Adrenal gland (tissue), 19 donors: ENCODE measurements at places on chromosomes 12 and 14. TPM values are rescaled to one million over a fixed set of nuclear protein-coding genes. Genes with fewer than 3 reads are reported as not detected.

DNA sequence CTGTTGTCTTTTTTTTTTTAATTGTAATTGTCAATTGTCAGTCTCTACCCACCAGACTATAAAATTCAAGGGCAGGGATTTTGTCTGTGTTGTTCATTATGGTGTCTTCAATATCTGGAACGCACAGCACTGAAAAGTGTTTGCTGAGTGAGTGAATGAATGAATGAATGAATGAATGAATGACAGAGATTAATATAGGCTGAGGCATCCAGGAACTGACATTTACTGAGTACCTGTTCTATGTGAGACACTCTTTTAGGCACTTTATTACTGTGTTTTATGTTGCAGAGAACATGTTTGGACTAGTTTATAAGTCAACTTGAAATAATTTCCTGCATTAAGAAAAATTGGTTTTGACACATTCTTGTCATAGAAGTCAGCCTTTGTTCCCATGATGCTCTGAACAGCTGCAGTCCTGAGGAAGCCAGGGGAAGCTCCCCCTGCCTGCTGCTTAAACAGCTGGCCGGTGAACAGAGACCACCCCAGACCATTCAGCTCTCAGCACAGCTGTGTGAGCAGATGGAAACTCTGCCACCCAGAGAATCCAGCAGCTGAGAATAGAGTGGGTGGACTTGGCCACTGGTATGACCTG is 160.7 kb upstream of the CCND2 start:
- DNase-seq, result no peak

GRCh38 chr14:102545461-102546265 is 36.1 kb upstream of the ANKRD9 start:
- DNase-seq, result no peak

GRCh38 chr12:41972196-41972595 is 172.5 kb downstream of the GXYLT1 start:
- DNase-seq, result no peak

GRCh38 chr12:52253391-52254179 is 20.5 kb downstream of the KRT7 start:
- no peak for DNase-seq

GRCh38 chr12:30661210-30661609 is 34.5 kb downstream of the IPO8 start:
- DNase-seq, result no peak

- peak; percentile 68 for DNase-seq
Measured at GRCh38 chr12:12405882-12406281, 49.0 kb downstream of the BORCS5 start.

- no peak for DNase-seq
Measured at GRCh38 chr14:59240356-59240755, 51.9 kb downstream of the DAAM1 start.

DNA sequence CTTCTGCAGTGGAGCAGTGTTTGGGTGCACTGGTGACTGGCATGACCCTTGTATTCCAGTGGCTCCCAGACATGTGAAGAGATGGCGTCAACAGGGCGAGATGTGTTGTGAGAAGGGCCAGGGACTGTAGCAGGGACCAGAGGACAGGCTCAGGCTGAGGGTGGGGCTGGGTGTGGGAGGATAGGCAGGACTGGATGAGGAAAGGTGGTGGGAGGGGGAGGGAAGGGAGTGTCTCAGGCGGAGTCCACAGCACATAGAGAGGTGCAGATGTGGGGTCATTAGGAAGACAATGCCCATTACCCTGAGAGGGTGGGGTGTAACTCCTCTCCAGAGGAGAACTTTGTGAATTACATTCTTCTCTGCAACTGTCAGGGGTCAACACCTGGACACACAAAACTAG is 78.5 kb downstream of the DICER1 start:
- DNase-seq, result no peak

- no peak for DNase-seq
Measured at GRCh38 chr12:52125476-52125900, 46.0 kb downstream of the SMIM41 start.

DNA sequence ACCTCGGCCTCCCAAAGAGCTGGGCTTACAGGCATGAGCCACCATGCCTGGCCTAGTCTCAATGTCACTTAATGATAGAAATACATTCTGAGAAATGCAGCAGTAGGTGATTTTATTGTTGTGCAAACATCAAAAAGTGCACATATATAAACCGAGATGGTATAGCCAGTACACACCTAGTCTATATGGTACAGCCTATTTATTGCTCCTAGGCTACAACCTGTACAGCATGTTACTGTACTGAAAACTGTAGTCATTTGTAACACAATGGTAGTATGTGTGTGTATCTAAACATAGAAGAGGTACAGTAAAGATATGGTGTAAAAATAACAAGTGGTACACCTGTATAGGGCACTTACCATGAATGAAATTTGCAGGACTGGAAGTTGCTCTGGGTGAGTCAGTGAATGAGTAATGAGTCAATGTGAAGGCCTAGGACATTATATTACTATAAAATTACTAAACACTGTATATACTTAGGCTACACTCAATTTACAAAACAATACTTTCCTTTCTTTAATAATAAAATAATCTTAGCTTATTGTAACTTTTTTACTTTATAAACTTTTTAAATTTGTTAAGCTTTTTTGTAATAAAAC is 166.7 kb upstream of the SYT1 start:
- DNase-seq, result no peak

GRCh38 chr12:65384240-65384639 is 105.8 kb downstream of the MSRB3 start:
- DNase-seq, result no peak

DNA sequence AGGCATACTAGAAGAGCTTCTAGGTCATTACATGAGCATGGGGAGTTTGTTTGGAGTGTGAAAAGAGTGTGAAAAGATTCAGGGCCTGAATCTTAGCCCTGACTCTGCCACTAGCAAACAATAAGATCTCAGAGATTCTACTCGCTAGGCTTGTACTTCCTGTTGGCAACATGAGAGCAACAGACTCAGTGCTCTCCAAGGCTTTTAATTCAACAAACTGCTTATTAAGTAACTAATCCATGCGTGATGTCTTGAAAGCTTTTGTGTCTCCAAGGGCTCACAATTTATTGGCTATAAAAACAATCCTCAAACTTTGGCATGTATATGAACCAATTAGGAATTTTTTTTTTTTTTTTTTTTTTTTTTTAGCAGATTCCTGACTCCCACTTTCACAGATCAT is 105.1 kb downstream of the STXBP6 start:
- no peak for DNase-seq

DNA sequence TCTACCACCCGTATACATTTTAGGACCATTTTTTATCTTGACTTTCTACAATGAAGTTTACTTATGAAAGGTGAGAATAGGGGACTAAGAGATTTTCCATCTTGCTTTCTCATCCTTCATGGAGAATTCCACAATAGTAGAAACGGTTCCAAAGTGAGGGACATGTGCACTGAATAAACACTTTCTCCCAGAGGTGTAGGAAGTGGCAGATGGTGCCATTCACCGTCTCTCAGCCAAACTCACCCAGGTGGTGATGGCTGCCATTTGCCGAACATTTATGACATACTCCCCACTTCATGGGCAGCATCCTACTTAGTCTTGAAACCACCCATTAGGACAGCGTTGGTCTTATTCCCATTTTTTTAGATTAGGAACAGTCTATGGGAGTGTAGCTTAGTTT is 540.5 kb downstream of the DIO2 start:
- no peak for DNase-seq

- DNase-seq, result no peak
Measured at GRCh38 chr12:120801146-120801545, 75.5 kb downstream of the ACADS start.

DNA sequence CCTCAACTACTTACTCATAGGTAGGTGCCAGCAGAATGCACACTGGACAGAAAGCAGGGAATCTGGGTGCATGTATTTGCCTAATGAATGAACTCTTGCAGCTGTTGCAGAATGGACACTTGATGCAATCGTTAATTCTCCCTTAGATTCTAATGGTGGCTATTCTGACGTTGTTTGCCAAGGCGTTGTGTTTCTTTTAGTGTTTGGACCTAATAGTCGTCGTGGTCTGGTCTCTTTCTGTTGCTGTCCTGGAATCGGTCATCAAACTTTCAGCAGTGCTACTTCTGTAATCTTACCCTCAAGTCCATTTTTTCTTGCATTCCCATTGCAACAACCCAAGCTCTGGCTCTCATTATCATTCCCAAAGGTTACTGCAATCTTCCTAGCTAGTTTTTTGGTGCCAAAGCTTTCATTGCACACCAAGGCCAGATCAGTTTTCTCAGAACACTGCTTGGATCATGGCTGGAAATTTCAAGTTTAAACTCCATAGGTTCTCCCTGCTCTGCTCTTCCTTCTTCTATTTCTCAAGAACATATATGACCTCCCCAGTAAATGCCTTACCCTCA is 31.3 kb downstream of the BMP4 start:
- DNase-seq, result no peak

DNA sequence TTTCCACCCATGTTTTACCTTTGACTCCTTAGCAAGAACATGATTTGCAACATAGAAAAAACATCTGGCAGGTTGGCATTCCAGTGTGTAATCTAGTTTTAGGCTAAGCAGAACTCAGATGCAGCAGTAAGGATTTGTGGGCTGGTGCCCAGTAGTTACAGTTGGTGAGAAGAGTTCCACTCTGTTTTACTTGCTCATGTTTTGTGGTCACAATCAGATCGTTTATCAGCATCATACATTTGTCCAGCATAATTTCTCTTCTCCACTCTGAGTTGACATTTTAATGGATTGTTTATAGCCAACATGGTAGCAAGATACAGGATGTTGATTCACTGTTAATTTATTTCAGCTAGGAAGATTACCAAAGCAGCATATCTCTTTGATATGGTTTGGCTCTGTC is 120.0 kb downstream of the PDE6H start:
- DNase-seq, result no peak

DNA sequence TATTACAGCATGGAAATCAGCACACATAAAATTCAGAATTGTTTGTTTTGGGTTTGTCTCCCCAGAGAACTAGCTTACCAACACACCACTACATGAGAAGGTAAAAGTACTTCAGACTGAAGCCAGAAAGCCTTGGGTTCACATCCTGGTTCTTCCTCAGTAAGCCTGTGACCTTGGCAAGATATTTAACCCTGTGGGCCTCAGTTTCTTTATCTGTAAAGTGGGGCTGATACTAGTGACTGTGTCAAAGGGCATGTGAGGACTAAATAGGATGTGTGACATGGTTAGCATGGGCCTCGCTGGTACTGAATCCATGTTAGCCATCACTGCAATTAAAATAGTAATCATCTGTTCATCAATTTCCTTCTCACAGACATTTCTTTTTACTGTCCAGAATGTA is 366.1 kb downstream of the MED13L start:
- no peak for DNase-seq

GRCh38 chr12:13304924-13305323 is 108.4 kb downstream of the EMP1 start:
- DNase-seq, result no peak

GRCh38 chr12:97967831-97968230 is 505.2 kb downstream of the RMST start:
- no peak for DNase-seq

- DNase-seq, result peak; percentile 98
Measured at GRCh38 chr12:110501752-110502738, at the start of the genes RAD9B and VPS29. Gene RAD9B, plus strand, starts transcription at chr12:110502331. Its CDS starts 7 bp downstream, at chr12:110502338. Gene VPS29, minus strand, starts transcription at chr12:110502111. Its CDS starts 60 bp downstream, at chr12:110502051.

GRCh38 chr12:76109879-76110278 is 25.4 kb upstream of the NAP1L1 start:
- no peak for DNase-seq

GRCh38 chr12:121217761-121218160 is 7.8 kb downstream of the P2RX4 start:
- DNase-seq, result no peak

GRCh38 chr12:82959821-82960220 is 273.1 kb downstream of the TMTC2 start:
- DNase-seq, result no peak

DNA sequence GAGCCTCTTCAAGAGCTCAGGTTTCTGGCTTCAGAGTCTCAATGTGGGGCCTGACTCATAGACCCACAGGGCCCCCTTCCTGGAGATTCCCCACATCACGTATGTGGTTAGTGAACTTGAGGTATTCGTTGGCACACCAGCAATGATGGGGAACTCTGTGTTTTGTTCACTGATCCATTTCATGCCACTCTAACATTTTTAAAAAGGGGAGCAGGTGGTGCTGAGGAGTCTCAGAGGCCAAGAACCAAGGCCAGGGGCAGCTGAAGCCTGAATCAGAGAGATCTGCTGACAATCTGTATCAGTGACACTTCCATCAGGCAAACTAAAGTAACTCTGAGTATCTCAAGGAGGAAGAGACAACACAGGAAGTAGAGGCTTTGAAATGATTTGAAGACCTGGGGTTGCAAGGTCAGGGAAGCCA is 323.4 kb downstream of the VRK1 start:
- DNase-seq, result no peak

- no peak for DNase-seq
Measured at GRCh38 chr12:94925729-94926128, 77.8 kb downstream of the NDUFA12 start.

Gene CLEC14A
- total RNA-seq, result 22.3 TPM

Gene ATF1
- 52.5 TPM for total RNA-seq

Gene WDR20
- 55.0 TPM for total RNA-seq

Gene GEMIN2
- total RNA-seq, result 5.6 TPM

Gene PACS2
- total RNA-seq, result 19.5 TPM

Gene WBP11
- total RNA-seq, result 17.4 TPM

Gene ABCB9
- 10.0 TPM for total RNA-seq

Gene PDZRN4
- total RNA-seq, result 0.28 TPM

Gene INSM2
- total RNA-seq, result not detected

Gene IFNG-AS1
- not detected for total RNA-seq
